ENCODE measurements at places on chromosomes 6 and 20.

DNA sequence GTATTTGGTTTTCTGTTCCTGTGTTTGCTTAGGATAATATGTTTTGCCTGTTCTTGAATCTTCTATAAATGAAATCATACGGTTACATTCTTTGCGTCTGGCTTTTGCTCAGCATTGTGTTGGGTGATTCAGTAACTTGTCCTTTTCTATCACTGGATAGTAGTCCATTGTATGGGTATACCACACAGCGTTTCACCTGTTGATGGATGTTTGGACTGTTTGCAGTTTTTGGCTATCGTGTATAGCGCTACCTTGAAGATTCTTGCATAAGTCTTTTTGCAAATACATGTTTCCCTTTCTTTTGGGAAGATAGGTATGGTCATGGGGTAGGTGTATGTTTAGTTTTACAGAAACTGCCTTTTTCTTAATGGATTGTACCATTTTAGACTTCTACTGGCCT lies 9.5 kb downstream of the MYBL2 start:
- DNase-seq = no peak

DNA sequence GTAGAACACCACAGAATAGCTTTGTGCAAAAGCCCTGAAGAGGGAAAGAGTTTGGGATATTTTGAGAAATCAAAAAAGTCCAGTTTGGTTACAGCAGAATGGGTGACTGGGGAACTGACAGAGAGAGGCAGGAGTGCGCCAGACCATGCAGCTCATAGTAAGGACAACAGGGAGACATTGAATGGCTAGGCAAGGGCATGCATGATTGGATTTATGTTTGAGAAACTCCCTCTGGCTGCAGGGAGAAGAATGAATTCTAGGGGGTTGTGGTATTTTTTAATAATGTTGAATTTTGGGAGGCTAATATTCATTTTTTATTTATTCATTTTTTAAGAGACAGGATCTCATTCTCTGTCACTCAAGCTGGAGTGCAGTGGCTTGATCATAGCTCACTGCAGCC lies 49.9 kb downstream of the TGM2 start:
- DNase-seq = no peak

DNA sequence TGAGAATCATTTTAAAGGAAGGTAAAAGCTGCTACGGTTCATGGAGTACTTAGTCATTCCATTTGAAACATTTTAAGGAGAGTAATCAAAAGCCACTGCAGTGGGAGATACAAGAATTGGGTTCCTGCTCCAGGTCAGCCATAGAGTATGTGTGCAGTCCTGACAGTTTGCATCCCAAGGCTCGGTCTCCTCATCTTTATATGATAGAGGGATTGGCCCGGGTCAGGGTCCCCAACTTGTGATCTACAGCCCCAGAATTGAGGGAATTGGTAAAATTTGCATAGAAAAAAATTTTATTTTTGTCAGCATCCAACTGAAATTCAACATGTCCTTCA lies 147.4 kb upstream of the PRND start:
- no peak for DNase-seq

- DNase-seq = no peak
Observed at GRCh38 chr20:59721386-59721785, 117.0 kb downstream of the PHACTR3 start.

DNA sequence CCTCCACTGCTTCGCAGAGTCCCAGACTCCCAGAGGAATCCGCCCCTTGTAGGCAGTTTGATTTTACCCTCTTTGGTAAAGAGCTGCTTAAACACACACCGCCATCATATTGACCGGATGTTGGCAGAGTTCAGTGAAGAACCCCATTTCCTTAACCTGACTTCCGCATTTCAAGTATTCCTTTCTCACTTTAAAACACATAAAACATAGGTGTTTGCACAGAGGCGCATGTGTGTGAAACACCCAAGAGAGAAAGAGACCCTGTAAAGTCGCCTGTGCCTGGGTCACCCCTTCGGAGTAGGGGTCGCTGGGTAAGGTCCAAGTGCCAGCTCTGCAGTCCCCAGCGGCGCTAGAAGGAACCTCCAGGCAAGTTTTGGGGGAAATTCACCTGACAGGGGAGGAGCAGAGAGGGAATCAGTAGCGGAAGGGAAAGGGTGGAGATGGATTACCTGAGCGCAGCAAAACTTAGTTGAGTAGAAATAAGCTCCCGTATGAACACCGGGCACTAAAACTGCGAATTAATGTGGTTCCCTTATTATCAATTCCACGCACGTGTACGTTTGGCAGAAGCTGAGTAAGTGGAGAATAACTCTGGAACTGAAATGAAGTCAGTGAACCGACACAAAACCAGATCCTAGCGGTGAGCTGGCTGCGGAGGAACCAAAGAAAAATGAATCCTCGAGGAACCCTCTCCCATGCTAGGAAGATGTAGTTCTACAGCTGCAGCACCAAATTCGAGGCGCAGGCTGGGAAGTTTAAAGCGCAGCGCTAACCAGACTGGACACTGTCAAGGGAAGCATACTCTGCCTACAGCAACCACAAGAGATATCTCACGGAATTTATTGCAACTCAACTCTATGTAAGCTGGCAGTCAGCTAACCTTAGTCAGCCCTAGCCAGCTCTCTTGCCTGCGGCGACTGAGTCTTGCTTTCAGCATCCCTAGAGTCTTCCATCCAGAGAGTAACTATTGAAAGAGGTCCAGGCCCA lies 3.5 kb upstream of the HTR1B start:
- DNase-seq = no peak

- DNase-seq = no peak
Observed at GRCh38 chr20:59247731-59248684, 52.4 kb upstream of the EDN3 start.
